Stimulated activated CD4-positive, alpha-beta T cell treated with anti-CD3 and anti-CD28 coated beads, Interleukin-1b, Interleukin-23, amount 100 ng/mL, for 24 hours (primary cell): ENCODE measurements at places on chromosomes 4 and X.

DNA sequence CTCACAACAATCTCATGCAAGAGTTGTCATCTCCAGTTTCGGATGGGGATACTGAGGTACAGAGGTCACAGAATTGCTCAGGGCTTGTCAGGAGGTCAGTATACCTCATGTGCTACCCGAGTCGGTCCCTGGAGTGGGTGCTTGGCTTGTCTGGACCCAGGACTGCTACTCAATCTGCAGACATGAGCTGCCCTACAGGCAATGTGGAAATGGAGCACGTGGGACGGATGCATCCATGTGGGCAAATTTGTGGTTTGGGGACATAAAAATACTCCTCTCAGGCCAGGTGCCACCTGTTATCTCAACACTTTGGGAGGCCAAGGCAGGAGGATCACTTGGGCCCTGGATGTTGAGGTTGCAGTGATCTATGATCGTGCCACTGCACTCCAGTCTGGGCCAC, 15.8 kb downstream of the USP11 start:
- no peak for DNase-seq

- no peak for DNase-seq
These were observed 507.9 kb downstream of the PCDH7 start for GRCh38 chr4:31228068-31228467.

DNA sequence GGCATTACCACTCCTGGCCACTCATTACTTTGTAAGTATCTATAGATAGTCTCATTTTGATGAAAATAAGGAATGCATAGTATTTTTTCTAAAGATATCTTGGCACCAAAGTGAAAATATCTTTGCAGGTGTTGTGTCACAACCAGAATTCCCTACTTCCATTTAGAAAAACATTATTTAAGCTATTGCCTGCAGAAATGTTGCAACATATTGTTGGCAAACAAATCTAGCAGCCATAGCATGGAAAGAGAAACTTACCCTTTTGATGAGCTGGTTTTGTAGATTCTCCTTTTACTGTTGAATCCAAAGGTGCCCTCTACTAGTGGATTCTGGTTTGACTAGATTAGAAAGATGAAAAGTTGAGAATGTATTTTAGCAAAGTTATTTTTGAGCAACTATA, 138.8 kb downstream of the AREG start:
- no peak for DNase-seq

DNA sequence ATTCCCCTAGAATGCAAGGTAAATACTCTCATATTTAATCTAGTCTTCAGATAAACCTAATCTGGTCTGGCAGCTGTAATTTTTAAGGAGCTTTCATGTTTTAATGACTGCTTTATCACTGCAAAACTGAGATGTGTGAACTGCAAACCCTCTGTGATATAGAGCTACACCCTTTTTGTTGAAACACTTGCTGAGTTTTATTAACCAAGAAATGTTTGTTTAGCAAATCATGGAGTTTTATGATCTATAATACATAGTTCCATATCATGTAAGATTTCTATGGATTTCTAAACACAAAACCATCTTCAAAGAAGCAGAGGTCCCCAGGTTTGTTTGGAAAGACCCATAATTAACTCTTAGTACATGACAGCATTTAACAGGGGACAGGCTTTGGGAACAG, 126.4 kb downstream of the BTC start:
- no peak for DNase-seq

DNA sequence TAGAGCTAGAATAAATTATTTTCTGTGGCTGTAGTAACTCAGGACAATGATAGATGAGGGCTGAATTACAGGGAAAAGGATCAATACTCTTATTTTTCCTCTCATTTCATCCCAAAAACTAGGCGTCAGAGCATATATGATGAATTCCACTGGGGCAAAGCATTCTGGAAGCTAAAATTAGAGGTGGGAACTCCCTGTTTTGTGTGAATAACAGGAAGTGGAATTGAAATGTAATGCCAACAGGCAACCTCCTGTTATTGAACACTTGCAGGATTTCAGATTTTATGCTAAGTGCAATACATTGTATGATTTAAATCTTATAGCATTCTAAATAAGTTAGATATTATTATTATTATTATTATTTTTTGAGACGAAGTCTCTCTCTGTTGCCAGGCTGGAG, 20.9 kb downstream of the HSD17B11 start:
- no peak for DNase-seq

DNA sequence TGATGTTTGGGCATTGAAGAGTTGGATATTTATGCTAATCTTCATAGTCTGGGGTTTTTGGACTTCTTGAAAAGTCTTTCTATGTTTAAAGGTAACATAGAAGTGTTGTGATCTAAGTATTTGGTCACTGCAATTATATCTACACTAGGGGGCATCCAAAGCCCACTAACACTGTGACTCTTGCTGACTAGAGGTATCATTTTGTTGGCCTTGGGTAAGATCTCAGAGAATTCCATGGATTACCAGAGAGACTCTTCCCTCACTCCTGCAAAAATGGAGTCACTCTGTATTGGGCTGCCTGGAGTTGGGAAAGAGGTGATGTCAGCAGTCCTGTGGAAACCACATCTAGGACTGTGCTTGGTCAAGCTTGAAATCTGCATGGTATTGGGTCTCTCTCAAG, 1077.6 kb downstream of the FAM133A start:
- DNase-seq: no peak

DNA sequence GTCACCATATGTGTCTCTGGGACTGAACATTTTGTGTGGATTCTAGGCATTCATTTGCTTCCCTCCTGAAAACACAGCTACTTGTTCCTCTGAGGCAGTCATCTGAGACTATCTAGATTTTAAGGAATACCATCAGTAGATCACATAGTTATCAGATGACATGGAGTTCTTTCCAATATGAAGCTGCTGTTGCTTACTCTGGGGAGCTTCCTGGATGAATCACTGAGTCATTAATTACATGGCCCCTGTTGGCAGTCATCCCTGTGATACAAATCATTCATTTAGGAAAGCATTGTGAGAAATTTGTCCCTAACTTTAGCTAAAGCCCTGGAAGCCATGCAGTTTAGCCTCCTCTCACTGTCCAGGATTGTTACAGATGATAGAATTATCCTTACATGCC, 98.2 kb upstream of the ARSJ start:
- no peak for DNase-seq

DNA sequence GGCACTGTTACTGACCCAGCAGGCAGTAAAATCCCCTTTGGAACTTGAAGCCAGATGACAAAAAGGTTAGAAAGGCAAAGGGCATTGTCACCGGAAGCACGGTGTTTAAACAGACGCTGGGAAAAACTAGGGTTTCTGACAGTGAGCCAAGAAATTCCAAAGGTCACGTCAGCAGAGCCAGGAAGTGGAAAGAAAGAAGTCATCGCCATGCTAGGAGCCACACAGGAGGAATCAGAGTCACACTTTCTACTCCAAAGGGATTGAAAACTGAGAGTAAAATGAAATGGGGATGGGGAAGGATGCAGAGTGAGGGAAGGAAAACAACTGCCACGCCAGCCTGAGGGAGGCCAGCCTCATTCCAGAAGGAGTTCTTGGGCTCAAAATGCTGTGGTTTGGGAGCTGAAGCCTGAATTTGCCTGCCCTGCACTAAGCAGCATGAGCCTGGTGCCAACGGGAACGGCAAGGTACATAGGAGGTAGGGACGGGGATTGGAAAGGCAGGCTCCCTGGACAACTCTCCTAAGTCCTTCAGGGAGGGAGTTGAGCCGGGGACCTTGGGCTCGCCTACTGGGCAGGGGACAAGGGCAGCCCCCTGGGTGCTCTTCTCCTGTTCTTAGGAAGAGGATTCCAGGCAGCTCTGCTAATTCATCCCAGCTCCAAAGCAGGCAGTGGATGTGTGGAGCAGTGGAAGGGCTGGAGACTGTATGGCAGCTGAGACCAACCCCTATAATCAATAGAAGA, 66.8 kb downstream of the SOWAHB start:
- no peak for DNase-seq

DNA sequence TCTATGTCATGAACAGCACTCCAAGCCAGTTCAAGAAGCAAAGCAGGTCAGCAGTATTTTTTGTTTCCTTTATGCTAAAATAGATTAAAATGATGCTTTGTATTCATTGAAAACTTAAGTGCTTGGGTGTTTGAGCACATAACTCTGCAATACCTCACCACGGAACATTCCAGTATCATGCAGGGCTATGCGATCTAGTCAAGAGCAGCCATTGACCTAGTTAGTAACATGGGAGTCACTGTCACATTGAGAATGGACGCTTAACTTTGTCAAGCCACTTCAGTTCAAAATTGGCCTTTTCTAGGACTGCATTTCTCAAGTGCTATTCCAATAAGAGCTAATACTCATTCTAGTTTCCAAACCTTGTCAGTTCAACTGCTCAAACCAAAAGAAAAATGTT, 160.1 kb upstream of the FSTL5 start:
- no peak for DNase-seq

- no peak for DNase-seq
These were observed 677.7 kb upstream of the HTR2C start for GRCh38 chrX:113906168-113906567.

DNA sequence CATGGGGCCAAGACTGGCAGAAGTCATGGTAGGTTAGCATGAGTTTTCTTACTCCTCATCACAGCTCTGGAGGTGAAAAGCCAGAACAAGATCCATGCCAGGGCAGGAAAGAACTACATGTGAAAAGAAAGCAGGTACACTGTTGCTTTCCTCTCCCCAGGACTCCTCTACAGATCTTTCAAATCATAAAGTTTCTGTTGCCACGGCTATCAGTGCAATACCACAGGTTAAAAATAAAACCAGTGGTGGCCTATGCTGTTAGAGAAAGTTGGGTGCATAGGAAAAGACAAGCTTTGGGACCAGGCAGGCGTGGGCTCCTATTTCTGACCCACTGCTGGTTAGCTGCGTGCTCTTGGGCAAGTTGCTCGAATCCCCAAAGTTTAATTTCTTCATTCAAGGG, 81.4 kb downstream of the SH3RF1 start:
- no peak for DNase-seq

- no peak for DNase-seq
These were observed 179.0 kb downstream of the CEP135 start for GRCh38 chr4:56127716-56128115.

DNA sequence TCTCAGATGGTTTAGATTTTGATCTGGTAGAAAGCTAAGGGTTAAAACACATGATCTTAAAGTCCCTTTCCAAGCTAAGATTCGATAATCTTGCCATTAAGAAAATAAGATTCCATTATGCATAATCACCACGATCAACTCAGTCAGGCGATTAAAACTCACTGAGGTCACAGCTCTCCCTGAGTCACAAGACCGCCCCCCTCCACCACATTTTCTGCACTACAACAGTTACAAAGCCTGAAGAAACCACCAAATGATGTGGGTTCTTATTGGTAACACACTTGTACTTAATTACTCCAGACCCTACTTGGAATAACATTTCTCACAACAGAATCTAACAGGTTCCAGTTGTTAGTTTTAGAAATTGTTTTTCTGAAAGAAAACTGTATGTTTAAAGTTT, 62.8 kb downstream of the SH3KBP1 start:
- no peak for DNase-seq

GRCh38 chrX:40506201-40506985, 74.4 kb upstream of the ATP6AP2 start:
- no peak for DNase-seq

GRCh38 chr4:94457692-94458106, 6.0 kb downstream of the PDLIM5 start:
- DNase-seq: no peak

- DNase-seq: no peak
These were observed 15.1 kb upstream of the P2RY8 start for GRCh38 chrX:1551959-1552546.

- DNase-seq: no peak
These were observed 702.4 kb upstream of the EPHA5 start for GRCh38 chr4:66372706-66373105.

GRCh38 chr4:171017593-171017992, 795.6 kb upstream of the GALNTL6 start:
- DNase-seq: no peak
